Naive B cell (primary cell): ENCODE measurements at places on chromosomes 16 and 17. TPM values are rescaled to one million over a fixed set of nuclear protein-coding genes. Genes with fewer than 3 reads are reported as not detected.

Gene C16orf96
- not detected for polyA plus RNA-seq

Gene BCL6B
- not detected for polyA plus RNA-seq

Gene AATK
- polyA plus RNA-seq, result not detected

Gene SPNS3
- not detected for polyA plus RNA-seq

Gene NLRC3
- 20.8 TPM for polyA plus RNA-seq

Gene UTP18
- 70.4 TPM for polyA plus RNA-seq

Gene SLC16A11
- polyA plus RNA-seq, result not detected

Gene SPATA22
- polyA plus RNA-seq, result not detected

Gene SULT1A2
- polyA plus RNA-seq, result not detected

Gene EXOC3L1
- 0.12 TPM for polyA plus RNA-seq

DNA sequence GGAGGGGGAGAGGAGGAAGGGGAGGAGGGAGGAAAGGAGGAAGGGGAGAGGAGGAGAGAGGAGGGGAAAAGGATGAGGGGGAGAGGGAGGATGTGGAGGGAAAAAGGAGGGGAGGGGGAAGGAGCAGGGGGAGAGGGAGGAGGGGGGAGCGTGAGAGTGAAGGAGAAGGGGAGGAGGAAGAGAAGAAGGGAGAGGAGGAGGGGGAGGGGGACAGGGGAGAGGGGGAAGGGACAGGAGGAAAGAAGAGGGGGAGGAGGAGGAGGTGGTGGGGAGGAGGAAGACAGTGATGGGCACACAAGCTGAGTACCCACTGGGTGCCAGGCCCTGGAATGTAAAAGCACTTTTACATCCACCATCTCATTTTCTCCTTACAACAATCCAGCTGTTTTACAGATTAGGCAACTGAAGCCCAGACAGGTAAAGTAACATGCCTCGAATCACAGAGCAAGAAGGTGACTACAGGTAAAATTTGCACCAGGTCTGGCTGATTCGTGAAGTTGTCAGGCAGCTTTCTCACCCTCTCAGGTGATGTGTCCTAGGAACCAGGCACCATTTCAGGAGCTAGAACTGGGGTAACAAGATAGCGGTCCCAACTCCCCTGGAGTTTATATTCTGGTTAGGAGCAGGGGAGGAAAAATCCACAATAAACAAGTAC, 10.0 kb upstream of the LITAF start:
- peaks cover 13% of the 10 kb centered on the region for H3K4me1 ChIP-seq
- DNase-seq, result no peak
- no peaks in the 10 kb centered on the region for H3K36me3 ChIP-seq
- no peaks in the 10 kb centered on the region for H3K27me3 ChIP-seq
- H3K4me3 ChIP-seq, result no peak overlapping the region

DNA sequence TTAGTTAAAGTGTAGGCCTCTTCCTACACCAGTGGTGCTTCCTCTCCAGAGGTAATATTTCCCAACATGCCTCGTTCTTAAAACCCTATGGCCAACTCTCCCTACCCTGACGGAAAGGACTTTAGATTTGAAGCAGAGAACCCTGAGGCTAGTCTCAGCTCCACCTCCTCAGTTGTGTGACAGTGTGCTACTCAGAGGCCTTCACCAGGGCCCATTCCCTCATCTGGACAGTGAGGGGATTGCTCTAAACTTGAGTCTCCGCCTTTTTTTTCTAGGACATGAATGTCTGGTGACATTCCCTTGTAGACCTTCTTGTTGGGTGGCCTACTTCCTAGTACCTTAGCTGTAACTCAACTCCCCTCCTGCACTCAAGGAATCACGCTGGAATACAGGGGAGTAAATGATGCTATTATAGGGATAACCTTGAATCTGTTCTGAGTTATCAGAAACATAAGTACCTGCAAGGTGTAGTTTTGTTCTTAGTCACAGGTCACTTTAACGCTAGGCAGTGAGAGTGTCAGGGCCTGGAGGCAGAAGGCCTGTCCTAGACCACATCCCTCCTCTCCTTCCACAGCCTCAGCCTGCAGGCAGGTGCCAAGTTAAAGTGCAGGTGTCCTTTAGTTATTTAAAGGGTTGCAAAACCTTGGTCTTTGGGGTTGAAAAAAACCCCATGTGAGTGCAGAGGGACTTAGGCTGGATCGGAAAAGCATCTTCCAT, 26.9 kb downstream of the LDHD start:
- no peaks in the 10 kb centered on the region for H3K36me3 ChIP-seq
- H3K4me3 ChIP-seq, result no peak overlapping the region
- H3K4me1 ChIP-seq, result peaks cover 8% of the 10 kb centered on the region
- no peak for DNase-seq

DNA sequence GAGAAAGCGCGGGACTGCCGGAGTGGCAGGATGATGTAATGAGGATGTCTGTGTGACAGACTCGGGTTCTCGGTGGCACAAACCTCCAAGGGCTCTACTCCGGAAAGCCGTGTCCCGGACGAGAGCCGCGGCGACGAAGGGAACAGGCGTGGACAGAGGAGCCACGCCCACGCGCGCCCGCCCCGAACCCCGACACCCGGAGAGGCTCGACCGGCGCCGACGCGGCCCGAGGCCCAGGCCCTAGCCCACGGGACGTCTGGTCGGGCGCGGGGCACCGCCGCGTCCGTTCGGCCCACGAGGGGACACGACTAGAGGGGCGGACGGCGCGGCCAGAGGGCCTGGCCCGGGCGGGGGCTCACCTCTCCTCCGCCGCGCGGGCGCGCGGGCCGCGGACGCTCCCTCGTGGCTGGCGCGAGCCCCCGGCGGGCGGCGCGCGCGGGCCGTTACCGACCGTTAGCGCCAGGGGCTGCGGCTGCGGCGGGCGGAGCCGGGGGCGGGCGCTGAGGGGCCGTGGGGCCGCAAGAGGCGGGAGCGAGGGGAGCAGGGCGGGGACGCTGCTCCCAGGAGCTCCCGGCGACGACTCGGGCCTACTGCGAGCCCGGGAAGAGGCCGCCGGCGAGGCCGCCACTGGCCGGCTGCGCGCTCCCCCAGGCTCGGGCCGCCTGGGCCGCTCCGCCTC, 2.1 kb upstream of the IRX5 start:
- peaks cover 60% of the 10 kb centered on the region for H3K27me3 ChIP-seq
- H3K27ac ChIP-seq, result peak overlapping the region; percentile 85
- peak overlapping the region; percentile 91 for H3K4me3 ChIP-seq
- H3K4me1 ChIP-seq, result peaks cover 37% of the 10 kb centered on the region

DNA sequence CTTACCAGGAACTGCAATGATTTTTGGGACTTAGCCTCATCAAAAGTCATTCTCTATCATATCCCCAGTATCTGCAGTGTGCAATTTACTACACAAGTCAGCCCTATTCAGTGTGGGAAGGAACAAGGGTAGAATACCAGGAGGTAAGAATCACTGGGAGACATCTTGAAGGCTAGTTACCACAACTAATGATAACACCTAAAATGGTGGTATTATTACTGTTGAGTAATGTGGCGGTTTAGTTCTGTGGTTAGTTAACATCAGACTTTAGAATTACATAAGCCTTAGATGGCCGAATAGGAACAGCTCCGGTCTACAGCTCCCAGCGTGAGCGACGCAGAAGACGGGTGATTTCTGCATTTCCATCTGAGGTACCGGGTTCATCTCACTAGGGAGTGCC, 567.9 kb upstream of the CDH11 start:
- H3K27me3 ChIP-seq, result no peaks in the 10 kb centered on the region
- DNase-seq, result no peak
- H3K36me3 ChIP-seq, result no peaks in the 10 kb centered on the region
- no peaks in the 10 kb centered on the region for H3K4me1 ChIP-seq

- no peaks in the 10 kb centered on the region for H3K4me1 ChIP-seq
- H3K27ac ChIP-seq, result no peak overlapping the region
Observed at GRCh38 chr17:51913491-51914205, 244.9 kb downstream of the CA10 start.
